Astrocyte (in vitro differentiated cells and primary cell): ENCODE measurements at places on chromosomes 4 and X. TPM values are rescaled to one million over a fixed set of nuclear protein-coding genes. Genes with fewer than 3 reads are reported as not detected.

OTUD6A gene
- total RNA-seq: not detected in 2 replicates

SH2D1A gene
- not detected in 2 replicates for total RNA-seq

PAGE4 gene
- not detected in 2 replicates for total RNA-seq

HERC5 gene
- total RNA-seq: 23.0 and 27.3 TPM in 2 replicates

YIPF7 gene
- 0.30 and 0.31 TPM in 2 replicates for total RNA-seq

UGT2B11 gene
- total RNA-seq: not detected in 2 replicates

NR0B1 gene
- total RNA-seq: 0.25 TPM in 1 of 2 replicates, not detected in the other

CDKL2 gene
- total RNA-seq: 3.7 and 4.7 TPM in 2 replicates

MTNR1A gene
- total RNA-seq: 0.22 and 0.34 TPM in 2 replicates
